Natural killer cell treated with Interleukin-12 subunit alpha and Interleukin-12 subunit beta and Interleukin-15 and Interleukin-18, amount 100 ng/mL, for 72 hours (primary cell): ENCODE measurements at places on chromosomes 12 and 14. TPM values are rescaled to one million over a fixed set of nuclear protein-coding genes. Genes with fewer than 3 reads are reported as not detected.

SLC5A8 gene
- total RNA-seq: not detected

DHRS7 gene
- 59.0 TPM for total RNA-seq

- H3K27me3 ChIP-seq: no peaks in the 10 kb centered on the region
- H3K4me3 ChIP-seq: no peak overlapping the region
- no peak for DNase-seq
- no peak overlapping the region for H3K27ac ChIP-seq
- no peaks in the 10 kb centered on the region for H3K36me3 ChIP-seq
- H3K4me1 ChIP-seq: peaks cover 10% of the 10 kb centered on the region
Measured at GRCh38 chr12:11824069-11824468, 174.6 kb downstream of the ETV6 start.

DNA sequence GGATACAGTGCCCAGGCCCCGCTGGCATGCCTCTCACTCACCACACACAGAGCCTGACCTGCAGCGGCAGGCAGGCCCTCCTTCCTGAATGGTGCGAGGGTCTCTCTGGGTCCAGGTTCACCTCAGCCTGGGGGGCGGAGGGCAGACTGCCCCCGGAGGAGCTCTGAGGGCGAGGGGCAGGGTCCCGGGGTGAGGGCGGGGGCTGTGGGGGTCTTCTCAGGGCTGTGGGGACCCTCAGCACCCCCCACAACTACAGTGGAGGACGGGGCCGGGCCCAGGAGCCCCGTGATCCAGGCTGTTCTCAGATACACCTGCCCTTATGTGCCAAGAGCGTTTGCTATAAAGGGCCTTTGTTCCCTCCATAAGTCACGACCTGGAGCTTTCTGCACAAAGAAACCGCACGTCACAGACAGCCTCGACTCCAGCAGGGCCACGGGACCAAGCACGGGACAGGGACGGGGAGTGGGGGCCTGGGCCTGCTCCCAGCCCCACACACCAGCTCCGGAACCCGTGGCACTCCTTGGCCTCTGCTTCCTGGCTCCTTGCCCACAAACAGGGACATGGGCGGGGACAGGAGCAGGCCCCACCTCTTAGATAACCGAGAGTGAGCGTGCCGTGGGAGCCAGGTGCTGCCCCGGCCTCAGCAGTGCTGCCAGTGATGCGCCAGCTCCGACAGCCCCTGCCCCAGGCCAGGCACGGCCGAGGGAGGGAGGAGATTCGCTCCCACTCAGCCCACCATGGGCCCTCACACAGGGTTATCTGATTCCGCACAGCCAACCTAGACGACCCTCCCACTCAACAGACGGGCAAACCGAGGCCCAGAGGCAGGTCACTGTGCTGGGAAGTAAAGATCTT lies 101.9 kb downstream of the RFLNA start:
- no peaks in the 10 kb centered on the region for H3K27me3 ChIP-seq
- H3K4me1 ChIP-seq: peaks cover 19% of the 10 kb centered on the region
- H3K36me3 ChIP-seq: no peaks in the 10 kb centered on the region
- H3K4me3 ChIP-seq: no peak overlapping the region

GRCh38 chr14:62667421-62667914 lies 377.8 kb downstream of the KCNH5 start:
- H3K36me3 ChIP-seq: no peaks in the 10 kb centered on the region
- no peak overlapping the region for H3K4me3 ChIP-seq
- H3K27ac ChIP-seq: no peak overlapping the region
- no peaks in the 10 kb centered on the region for H3K4me1 ChIP-seq
- H3K27me3 ChIP-seq: no peaks in the 10 kb centered on the region
- no peak for DNase-seq

GRCh38 chr14:36293824-36294223 lies 26.6 kb downstream of the MBIP start:
- H3K36me3 ChIP-seq: peaks cover 14% of the 10 kb centered on the region
- H3K4me1 ChIP-seq: no peaks in the 10 kb centered on the region
- no peak for DNase-seq
- no peak overlapping the region for H3K4me3 ChIP-seq

GRCh38 chr12:66516561-66516960 lies 162.3 kb downstream of the GRIP1 start:
- H3K27ac ChIP-seq: no peak overlapping the region
- H3K36me3 ChIP-seq: no peaks in the 10 kb centered on the region
- H3K4me1 ChIP-seq: no peaks in the 10 kb centered on the region
- H3K27me3 ChIP-seq: no peaks in the 10 kb centered on the region
- DNase-seq: no peak
- no peak overlapping the region for H3K4me3 ChIP-seq

GRCh38 chr12:85588221-85588620 lies 248.0 kb downstream of the RASSF9 start:
- no peaks in the 10 kb centered on the region for H3K4me1 ChIP-seq
- no peaks in the 10 kb centered on the region for H3K27me3 ChIP-seq
- H3K36me3 ChIP-seq: peaks cover 8% of the 10 kb centered on the region
- DNase-seq: no peak
- H3K4me3 ChIP-seq: no peak overlapping the region
